Right kidney (tissue), 9 donors: ENCODE measurements at places on chromosomes 2 and 18.

- no peak for DNase-seq
Measured at GRCh38 chr2:234863043-234863934, 88.5 kb upstream of the SH3BP4 start.

- no peak for DNase-seq
Measured at GRCh38 chr2:127188797-127189196, 31.3 kb downstream of the CYP27C1 start.

DNA sequence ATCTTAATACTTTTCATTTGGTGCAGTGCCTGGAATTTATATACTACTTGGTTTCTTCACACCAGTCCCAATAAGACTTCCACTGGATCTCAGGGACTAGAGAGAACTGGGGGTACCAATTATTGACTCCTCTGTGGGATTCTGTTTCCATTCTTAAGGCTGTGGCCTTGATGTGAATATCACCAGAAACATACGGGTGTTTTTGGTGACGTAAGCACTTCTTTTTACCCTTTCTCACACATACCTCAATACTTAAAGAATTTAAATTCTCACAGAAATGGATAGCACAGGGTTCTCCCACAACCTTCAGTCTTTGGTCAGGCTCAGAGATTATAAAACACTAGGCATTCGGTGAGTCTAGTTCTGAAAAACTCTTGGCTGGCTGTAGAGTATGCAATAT, 84.1 kb downstream of the SUCLG1 start:
- DNase-seq, result no peak

DNA sequence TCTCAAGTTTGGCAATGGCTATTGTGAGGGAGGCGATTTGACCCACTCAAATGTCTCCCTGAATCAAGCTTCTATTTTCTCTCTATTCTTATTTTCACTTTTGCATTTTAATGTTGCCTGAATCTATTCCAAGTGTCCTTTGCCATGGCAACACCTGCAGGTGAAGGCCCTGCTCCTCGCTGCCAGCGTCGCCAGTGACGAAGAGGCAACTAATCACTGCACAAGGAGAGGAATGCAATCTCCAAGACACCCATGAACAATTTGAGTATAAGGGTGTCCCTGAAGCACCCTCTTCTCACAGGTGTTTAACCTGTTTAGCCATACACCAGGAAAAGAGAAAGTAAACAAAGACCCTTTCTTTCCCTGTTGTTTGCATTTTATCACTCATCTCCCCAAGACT, 165.6 kb upstream of the VRK2 start:
- DNase-seq, result no peak
